ENCODE measurements at places on chromosomes 5 and 9.

DNA sequence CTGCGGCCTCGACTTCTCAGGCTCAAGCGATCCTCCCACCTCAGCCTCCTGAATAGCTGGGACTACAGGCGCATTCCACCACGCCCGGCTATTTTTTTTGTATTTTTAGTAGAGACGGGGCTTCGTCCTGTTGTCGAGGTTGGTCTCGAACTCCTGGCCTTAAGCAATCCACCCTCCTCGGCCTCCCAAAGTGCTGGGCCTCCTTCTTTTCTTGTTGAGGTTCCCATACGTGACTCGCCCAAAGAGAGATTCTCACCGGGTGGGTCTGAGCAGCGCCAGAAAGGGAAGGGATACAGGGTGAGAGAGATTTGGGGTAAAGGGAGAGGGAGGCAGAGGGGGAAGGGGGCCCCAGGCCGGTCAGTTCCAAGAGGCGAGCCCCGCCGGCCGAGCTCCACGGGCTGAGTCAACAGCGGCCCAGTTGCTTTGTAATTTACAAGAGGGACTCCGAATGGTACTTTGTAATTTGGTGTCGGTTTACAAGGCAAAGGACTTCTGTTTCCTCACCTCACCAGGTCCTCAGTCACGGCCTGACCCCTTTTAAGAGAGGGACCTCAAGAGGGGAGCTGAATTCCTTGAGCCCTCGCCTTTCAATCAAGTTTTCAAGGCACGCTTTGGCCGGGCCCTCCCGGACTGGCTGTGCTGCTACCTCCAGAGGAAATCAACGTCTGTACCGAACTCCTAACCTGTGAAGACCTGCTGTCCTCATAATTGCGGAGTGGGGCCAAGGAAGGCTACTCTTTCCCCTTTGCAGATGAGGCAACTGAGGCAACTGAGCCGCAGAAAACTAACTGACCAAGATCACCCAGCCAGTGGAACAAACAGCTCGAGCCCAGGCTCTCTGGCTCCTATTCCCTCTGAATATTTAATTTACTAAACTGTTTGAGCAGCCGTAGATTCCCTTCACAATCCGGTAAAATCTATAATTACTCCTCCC lies 3.3 kb upstream of the DMRT2 start:
- DNase-seq = no peak

- no peak for DNase-seq
These were observed 23.1 kb upstream of the TRPM3 start for GRCh38 chr9:71144495-71144894.

DNA sequence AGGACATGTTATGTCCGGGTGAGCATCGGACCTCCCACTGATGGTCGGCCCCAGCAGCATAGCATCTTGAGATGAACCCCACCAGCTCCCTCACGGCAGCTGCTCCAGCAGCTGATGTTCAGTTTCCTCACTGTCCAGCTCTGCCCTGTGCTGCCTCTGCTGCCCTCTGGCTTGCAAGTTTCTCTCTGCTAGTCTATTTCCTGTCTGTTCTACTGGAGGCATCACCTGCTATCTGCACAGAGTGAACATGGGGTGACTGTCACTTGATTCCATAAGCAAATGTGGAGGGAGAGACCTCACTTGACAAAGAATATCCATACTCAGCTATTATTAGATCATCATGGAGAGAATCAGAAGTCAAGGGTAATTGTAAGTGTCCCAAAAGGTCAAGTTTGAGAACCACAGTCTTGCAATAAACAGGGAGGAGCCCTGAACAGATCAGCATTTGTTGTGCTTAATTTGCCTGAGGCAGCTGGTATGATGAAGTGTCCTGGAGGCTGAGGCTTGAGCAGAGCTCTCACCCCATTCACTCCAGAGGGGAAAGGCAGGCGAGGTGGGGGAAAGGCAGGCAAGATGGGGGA lies 702.8 kb downstream of the SEMA5A start:
- DNase-seq = no peak

GRCh38 chr9:89532478-89532877 lies 34.6 kb upstream of the SEMA4D start:
- DNase-seq = peak; percentile 30

DNA sequence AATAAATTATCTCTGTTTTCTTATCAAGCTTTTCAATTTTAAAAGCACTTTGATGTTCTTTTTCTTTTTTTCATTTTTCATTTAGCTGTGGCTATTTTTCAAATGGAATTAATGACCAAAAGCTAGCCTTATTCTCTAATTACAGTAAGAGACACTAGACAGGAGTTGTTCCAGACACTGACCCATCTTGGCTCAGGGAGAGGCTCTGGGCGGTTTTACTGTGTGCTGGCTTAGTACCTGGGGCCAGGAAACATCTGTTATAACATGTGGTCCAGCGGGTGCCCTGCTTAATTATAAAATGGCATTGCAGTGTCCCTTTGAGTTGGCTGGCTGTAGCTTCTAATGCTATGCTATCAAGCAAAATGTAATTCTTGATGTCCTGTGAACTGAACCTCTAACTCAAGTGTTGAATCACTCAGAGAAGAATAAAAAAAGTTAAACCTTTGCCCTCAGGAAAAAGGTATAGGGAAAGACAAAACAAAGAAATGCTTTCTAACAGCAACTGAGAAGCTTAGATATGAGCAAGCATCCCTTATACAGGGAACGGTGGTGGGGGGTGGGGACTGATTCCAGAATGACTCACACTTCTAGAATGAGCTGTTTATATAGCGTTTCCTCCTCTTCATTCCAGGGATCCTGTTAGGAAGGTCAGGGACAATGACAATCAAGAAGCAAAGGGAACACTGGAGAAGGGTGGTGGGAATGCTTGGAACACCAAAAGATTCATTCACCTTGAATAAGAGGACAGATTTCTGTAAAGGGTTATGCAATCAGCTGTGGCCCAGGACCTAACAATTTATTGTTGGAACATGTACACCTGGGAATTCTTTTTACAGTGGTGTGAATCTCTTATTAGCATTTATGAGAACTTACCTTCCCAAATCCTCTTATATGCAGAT lies 58.7 kb upstream of the NFIB start:
- DNase-seq = no peak

DNA sequence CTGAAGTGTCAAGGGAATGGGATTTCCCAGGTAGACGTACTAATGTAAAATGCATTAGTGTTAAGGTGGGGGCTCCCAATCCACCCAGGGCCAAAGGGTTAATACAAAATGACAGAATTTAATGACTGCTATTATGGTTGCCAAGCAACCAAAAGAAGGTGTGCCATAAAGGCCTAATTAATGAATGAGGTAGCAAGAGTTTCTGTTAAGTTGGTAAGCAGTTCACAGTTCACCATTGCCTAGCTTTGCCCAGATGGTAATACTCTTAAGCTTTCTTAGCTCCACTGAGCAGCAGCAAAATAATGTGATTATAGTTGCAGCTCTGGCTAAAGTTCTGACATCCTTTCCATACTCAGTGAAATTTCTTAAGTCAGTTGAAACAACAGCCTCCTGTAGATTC lies 211.7 kb downstream of the DENND1A start:
- no peak for DNase-seq

DNA sequence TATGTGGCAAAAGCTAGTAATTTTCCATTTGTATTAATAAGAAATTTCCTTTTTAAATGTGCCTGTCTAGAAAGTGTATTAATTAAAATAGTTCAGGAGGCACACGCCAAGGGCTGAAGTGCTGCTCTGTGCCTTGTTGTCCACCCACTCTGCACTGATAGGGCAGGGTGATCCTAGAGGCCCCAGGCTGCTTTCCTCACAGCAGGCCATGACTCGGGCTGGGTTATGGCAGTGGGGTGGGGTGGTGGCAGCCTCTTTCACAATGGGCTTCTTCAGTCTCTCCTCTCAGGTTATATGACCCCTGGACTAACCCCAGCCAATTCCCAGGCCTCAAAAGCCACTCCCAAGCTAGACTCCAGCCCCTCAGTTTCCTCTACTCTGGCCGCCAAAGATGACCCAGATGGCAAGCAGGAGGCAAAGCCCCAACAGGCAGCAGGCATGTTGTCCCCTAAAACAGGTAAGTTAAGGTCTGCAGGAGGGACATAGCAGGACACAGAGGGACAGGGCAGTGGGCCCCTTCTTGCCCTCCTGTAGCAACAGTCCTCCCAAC lies 19.5 kb downstream of the CD74 start:
- DNase-seq = no peak

DNA sequence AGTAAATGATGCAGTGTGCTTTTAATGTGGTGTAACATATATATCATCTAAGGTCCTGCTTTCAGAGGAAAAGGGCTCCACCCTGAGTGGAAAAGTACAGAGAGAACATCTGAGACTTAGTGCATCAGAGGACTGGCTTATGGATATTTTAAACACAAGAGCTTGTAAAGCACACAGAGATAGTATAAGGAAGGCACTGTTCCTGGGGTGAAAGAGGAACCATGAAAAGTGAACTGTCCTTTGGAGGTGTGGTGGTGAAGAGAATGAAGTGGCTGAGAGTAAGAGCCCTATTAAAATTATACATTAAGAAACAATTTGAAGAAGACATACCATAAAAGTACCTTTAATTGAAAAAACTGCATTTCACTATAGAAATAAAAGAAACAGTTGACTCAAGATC lies 68.9 kb downstream of the CSF2 start:
- no peak for DNase-seq

DNA sequence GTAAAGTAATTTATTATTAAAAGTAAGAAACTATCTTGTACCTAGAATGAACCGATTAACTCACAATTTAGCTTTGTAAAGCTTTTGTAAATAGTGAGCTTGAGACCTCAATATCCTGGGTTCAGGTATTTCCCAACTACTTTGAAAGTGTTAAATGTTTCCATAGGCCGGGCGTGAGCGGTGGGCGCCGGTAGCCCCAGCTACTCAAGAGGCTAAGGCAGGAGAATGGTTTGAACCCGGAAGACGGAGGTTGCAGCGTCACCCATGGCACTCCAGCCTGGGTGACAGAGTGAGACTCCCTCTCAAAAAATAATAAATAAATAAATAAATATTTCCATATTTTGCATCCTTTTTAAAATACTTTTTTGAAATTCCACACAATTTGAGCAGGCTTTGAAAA lies 1.5 kb upstream of the ANKH start:
- DNase-seq = peak; percentile 6

GRCh38 chr9:82784589-82784988 lies 278.4 kb downstream of the RASEF start:
- no peak for DNase-seq

GRCh38 chr9:119060629-119061385 lies 308.4 kb downstream of the BRINP1 start:
- DNase-seq = no peak

GRCh38 chr9:111910428-111910827 lies 13.8 kb downstream of the UGCG start:
- no peak for DNase-seq

DNA sequence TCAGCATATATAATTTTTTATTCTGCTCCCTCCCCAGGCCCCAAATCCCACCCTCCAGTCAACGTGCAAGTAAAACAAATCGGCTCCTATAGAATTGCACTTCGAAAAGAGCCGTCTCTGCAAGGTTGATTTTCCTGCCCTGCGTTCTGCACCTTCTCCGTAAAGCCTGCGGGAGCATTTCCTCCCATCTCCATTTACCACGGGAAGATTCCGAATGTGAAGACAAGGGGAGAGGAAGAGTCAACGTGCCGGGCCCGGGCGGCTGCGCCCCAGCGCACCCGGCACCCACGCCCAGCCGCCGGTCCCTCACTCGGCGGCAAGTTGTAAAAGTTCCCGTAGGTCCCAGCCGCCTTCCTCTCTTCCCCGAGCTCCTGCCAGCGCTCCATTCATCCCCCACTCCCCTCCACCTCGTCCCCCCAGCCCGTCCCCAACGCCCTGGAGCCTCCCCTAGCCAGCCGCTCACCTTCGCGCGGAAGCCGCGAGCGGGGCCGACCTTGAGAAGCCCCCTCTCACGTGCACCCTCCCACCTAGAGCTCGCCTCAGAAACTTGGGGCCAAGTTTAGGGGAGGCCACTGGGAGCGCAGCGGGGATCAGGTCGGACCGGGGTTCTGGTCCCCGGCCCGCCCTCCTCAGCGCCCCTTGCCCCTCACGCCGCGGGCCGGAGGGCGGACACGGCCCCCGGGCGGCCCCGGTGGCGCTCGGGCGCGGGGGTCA lies 431 bp downstream of the BNC2 start:
- no peak for DNase-seq

DNA sequence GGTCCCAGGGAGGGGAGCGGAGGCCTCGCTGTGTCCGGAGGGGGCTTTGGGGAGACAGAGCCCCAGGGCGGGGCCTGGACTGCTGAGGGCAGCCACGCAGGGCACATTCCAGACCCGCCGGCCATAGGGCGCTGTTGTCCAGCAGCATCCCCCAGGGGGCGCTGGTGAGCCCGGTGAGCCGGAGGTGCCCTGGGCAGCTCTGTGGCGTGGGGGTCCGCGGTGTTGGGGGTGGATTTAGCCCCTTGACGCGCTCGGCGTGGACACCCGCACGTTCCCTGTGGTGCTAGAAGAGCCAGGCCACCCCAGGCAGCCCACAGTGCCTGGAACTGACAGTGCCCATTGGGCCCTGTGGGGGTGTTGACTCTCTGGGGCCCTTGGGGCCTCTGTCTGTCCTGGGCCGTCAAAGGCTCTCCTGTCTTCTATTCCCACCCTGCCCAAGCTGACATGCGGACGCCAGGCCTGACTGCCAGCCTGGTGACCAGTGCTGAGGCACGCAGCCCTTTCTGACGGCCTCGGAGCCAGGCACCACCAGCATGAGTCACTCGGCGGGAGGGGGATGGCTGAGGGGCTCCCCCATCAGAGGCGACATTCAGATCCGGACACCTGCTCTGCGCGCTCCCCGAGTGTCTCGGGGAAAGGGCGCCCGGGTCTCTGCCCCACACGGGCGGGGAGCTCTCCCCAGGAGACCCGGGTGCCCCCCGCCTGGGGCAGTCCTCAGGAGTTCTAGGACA lies 23.9 kb downstream of the TPPP start:
- no peak for DNase-seq

- no peak for DNase-seq
These were observed 57.0 kb downstream of the FBN2 start for GRCh38 chr5:128480906-128481633.

- no peak for DNase-seq
These were observed 14.6 kb upstream of the CFAP95 start for GRCh38 chr9:69805962-69806515.

DNA sequence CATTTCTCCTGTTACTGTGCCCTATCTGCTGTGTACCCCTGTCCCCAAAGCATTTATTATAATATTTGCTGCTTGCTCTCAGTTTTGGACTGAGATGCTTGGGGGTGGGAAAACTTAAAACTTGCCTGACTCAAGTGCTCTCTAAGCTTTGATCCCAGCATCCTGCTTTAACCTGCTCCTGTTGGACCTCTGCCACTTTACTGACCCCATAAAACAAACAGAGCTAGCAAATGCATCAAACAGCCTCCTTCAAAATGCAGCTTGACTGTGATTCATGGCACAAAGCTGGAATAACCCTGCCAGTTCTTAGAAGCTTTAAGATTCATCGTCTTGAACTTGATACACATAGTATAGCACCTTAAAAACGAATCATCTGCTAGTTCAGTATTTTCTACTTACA lies 212.5 kb downstream of the DEPDC1B start:
- no peak for DNase-seq

- DNase-seq = no peak
These were observed 53.6 kb downstream of the RXRA start for GRCh38 chr9:134379831-134380365.
